MV-4-11 (cell line): ENCODE measurements at places on chromosomes 5 and 9.

DNA sequence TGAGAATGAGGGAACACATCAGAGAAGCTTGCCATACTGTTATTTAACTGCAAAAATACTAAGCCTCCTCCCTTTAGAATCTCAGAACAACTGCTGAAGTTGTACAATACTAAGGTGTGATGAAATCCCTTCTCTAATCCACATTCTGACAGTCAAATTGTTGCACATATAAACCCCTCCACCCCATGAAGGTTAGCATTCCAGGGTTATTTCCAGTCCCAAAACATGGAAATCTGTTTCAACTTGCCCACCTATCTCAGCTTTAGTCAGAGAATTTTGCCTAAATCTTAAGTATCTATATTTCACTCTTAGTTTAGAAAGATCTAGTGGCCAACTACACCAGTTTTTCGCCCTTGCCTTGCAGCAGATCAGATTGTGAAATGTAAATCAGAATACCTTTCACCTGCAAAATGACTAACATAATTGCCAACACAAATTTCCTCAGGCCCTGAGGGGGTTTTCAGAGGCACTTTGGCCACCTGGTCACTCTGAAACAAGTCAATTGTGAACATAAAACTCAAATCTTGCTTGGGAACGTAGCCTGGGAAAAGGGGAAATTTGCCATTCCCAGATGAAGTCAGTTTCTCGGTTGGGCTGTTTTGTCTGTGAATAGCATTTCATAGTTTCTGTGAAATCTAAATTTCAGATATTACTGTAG, 93.9 kb downstream of the EFNA5 start:
- DNase-seq: no peak

GRCh38 chr5:150789450-150789849, 10.9 kb downstream of the SMIM3 start:
- DNase-seq: peak; percentile 52

DNA sequence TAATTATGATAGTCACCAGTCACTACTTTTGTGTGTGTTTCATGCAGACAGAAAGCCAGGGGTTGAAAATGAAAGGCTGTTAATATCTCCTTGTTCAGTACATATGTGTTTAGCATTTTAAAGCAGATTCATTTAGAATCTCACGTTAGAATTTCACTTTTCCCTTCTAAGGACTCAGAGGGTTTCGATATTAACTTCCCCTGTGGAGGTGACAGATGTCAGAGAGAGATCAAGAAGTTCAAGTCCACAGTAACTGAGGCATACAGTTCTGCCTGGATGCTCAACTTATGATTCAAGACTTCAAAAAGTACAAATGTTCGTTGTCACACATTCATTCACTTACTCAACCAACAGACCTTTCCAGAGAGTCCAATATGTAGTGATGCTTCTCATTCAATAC, 251.1 kb downstream of the EBF1 start:
- no peak for DNase-seq

DNA sequence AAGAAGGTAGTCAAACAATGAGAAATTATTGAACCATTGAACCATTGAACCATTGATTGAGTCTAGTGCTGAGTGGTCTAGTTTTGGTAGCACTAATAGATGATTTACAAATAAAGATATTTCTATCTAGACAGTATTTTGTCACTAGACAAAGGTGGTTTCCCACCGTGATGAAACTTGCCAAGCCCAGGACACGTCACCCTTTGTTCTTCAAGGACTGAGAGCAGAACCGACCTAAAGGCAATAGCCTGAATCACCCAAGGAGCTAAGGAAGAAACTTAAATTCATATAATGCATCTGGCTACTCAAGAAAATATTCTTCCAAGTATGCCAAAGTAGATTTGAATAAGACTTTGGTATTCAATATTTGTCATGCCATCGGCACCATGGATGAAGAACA, 103.3 kb downstream of the ESM1 start:
- DNase-seq: no peak

GRCh38 chr9:4196886-4197285, 103.0 kb downstream of the GLIS3 start:
- DNase-seq: no peak

DNA sequence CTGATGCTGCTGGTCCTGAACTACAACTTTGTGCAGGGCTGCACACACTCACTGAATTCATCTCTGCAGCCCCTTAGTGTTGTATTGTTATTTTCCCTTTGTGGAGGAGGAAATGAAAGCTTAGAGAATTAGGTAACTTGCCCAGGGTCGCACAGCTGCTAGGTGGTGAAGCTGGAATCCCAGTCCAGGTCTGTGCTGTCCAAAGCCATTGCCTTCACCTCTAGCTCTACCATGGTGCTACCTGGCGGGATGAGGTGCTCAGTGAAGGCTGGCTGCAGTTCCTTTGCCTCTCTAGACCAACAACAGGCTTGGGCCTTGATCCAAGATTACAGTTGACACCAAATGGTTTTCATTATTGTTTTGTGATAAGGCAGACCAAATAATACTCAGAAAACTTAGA, 177.8 kb upstream of the PITX1 start:
- DNase-seq: no peak

GRCh38 chr9:94887721-94888120, 161.2 kb downstream of the AOPEP start:
- no peak for DNase-seq

GRCh38 chr5:133864711-133865110, 103.7 kb downstream of the C5orf15 start:
- no peak for DNase-seq

GRCh38 chr5:10461904-10462555, 20.4 kb downstream of the ROPN1L start:
- DNase-seq: no peak

- DNase-seq: no peak
Measured at GRCh38 chr5:56402266-56403220, 169.4 kb upstream of the ANKRD55 start.

- DNase-seq: no peak
Measured at GRCh38 chr5:176727528-176727900, 80.2 kb downstream of the TSPAN17 start.

- no peak for DNase-seq
Measured at GRCh38 chr9:35574578-35575122, 30.4 kb upstream of the TESK1 start.

GRCh38 chr5:157106630-157107461, 2.0 kb downstream of the HAVCR2 start:
- peak; percentile 70 for DNase-seq

GRCh38 chr5:54981928-54982327, 3.5 kb downstream of the ESM1 start:
- DNase-seq: no peak

GRCh38 chr9:92917176-92917800, 30.0 kb upstream of the FGD3 start:
- peak; percentile 90 for DNase-seq

DNA sequence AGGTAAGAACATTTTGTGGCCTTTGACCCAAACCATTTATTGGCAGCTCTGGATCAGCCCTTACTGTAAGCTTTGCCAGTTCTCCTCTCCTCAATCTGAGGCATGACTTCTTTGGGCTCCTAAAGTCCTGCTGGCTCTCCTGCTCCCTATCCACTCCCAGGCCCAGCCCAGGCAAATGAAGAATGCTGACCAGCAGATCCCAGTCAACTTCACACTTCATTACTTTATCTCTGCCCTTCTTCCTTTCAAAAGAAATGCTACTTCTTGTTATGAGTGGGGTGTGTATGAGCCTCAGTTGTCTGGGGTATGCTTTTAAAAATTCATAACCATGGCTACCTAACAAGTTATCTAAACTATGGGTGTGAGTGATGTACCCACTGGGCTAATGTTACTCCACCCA, 479.6 kb downstream of the ACTL7B start:
- no peak for DNase-seq

DNA sequence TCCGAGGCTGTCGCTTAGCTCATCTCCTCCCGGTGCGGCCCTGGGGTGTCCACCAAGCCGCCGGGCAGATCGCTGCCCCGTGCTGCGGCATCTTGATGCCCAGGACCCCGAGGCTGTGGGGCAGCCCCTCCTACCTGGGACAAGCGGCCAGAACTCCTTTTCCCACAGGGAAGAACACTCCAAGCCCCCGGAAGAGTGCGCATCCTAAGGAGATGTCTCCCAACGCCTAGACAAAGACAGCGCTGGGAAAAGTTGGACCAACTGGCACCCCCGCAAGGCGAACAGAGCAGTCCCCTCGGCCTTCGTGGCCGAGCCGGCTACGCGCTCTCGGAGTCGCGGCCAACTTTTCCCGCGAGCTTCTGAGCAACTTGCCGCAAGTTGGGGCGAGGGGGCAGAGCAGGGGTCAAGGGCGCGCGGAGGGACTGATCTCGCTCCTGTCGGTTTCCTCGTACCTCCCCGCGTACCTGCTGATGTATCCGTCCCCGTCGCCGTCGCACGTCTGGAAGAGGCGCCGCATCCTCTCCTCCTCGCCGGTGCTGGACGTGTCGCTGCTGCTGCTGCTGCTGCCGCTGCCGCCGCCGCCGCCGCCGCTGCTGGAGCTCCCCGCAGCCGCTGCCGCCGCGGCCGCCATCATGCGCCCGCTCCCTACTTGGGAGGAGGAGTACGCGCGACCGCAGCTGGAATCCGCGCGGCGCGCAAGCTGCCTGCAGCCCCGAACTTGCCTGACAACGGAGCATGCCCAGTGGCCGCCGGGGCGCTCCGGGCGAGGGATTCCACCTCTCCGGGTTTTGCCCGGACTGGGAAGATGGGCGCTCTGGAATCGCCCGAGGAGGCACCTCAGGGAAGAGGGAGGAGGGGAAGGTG, at the start of gene MCC:
Gene MCC, minus strand, starts transcription at position 673 of the 864 bp plus-strand sequence.
- peak; percentile 17 for DNase-seq

- no peak for DNase-seq
Measured at GRCh38 chr5:5331848-5332247, 90.6 kb upstream of the ICE1 start.

DNA sequence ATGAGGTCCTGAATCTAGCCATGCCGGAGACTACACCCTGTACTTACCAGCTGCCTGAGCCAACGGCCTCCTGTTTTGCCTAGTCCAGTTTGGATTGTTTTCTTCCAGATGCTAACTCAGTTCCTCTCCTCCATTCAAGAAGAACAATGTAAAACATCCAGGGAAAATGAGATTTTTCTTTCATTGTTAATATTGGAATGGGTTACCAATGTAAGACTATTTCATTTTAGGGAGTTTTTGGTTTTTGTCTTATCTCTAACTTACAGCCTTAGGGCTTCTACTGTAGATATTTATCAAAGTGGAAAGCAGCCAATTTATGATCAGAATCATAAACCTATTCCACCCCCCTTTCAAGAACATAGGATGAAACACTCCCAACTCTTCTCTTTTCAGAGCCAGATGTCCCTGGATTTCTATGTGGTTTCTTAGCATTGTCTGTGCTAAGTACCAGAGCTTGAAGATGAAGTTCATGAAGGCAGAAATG, 3.5 kb upstream of the VDAC1 start:
- no peak for DNase-seq

DNA sequence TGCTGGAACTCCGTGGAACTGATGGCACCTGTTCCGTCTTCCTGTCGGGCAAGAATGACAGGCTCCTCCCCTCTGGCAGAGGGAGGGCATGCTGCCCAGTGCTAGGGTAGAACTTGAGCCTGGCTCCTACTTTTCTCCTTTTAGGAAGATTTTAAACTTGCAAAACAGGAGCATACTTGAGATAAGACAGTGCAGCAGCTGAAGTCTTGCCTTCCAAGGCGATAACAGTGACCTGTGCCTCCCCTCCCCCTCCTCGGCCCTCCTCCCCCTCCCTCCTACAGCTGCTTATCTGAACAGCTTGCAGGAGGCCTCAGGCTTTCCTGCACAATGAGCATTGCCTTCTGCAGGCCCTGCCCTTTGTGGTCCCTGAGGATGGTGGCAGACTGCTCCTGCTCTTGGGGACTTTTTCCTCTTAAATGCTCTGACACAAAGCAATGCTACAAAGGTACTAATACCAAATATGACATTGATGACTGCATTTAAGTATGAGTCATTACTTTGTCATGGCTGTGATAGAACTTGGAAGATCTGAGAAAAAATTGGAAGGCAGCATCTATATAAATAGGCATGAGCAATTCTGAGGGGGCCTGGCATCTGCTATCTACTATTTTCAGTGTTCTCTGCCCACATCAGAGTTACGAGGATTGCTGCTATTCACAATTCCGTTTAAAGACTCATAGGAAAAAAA, 2.0 kb downstream of the GADD45G start:
- DNase-seq: no peak

DNA sequence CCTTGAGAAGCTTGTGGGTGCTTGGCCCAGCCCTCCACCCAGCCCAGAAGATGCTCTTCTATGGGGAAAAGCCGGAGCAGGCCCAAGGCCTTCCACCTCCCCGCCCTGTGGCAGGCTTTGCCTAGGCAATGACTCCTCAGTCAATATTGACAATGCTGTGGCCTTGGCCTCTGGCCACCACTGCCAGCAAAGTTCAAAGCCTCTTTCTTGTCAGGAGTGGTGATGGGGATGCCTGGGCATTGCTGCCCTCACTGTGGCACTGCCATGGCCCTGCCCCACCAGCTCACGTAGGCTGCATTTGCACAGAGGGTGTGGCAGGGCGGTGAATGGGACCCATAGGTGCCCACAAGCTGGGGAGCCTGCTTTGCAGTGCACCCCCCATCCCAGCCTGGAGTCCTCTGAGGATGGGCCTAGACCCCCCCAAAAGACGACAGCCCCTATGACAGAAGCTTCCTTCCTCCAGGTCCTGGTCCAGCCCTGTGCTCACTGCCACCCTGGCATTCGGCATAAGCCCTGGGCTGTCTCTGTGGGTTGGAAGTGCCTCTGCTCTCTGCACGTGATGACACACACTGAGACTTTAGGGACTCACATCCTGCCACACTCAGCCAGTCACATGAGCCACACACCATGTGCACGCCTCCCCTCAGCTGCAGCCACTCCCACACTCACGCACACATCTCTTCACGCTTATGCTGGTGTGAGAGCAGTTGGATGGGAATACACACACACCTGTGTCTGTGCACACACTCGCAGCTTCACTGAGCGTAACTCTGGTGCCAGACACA, 31.1 kb downstream of the MORN5 start:
- peak; percentile 33 for DNase-seq

DNA sequence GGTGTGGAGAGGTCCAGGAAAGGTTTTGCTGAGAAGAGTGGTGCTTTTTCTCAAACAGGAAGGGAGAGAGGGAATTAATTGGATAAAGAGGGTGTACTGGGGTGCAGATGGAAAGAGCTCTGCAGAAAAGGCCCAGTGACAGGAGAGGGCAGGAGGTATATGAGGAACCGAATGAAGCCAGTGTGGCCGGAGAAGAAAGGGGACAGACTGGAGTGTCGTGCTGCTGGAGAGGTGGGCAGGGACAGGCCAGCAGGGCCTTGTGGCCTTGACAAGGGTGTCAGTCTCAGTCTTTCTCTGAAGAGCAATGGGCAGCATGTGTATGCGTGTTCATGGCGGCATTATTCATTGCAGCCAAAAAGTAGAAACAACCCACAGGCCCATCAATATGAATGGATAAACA, 48.1 kb downstream of the ARHGEF37 start:
- DNase-seq: no peak
